ENCODE measurements at places on chromosomes 6 and 20.

DNA sequence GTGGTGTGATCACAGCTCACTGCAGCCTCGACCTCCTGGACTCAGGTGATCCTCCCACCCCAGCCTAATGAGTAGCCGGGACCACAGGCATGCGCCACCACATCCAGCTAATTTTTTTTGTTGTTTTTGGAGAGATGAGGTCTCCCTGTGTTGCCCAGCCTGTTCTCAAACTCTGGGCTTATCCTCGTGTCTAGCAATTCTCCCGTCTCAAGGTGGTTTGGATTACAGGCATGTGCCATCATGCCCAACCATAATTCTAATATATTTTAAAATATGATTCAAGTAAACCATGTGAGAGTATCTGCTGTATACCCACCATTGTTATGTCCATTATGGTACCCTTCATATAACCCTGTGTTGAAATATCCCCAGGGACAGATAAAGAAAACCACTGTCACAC, 60.3 kb upstream of the C20orf144 start:
- no peak for DNase-seq

- no peak for DNase-seq
These were observed 83.5 kb upstream of the PHACTR3 start for GRCh38 chr20:59520814-59521213.

DNA sequence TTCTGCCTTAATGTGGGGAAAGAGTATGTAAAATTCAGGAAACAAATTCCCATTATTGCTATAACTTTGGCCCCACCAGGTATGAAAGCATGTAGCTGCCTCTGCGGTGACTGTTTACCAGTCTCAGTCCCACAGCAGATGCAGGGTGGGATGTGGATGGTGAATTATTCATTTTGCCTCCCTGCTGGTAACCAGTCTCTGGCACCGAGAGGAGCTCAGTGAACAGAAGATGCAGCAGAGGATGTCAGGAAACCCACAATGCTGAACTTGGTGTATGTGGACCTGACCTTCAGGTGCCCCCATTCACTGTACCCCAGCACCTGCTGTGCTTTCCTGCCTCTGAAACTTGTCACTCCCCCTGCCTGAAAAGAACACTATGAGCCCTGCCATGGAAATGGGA, 8.8 kb upstream of the METTL24 start:
- DNase-seq = no peak

DNA sequence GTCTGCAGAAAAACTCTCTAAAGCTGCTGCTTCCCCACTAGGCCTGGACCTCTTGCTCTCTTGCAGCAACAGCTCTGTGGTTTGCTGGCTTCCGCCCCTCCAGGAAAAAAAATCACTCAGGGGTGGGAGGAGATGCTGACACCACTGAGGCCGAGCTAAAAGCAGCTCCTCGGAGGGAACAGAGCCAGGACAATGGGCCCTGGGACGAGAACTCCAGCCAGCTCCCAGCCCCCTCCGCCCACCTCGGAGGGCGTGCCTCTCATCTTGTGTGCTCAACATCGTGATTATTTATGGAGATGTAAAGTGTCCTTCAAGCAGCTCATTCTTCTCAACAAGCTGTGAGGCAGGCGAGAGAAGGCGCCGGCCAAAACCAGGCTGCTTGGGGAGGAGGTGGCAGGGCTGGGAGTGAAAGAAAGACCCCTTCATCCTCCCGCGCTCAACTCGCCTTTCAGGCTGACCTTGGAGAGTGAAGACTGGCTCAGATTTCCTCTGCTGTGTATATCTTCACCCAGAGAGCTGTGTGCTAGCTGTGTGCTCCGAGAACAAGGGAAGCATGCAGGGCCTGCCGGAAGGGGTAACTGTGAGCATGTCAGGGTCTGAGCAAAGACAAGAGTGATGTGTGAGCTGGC, 53.5 kb upstream of the LRFN2 start:
- no peak for DNase-seq

GRCh38 chr6:22222469-22222868, 74.4 kb downstream of the PRL start:
- DNase-seq = no peak

- DNase-seq = no peak
These were observed 204.5 kb downstream of the ISM1 start for GRCh38 chr20:13425381-13426135.

- no peak for DNase-seq
These were observed 581.0 kb upstream of the MAP3K7 start for GRCh38 chr6:91167846-91168245.

- no peak for DNase-seq
These were observed 150.9 kb downstream of the PREX1 start for GRCh38 chr20:48676795-48677460.

- no peak for DNase-seq
These were observed 11.8 kb upstream of the STXBP5 start for GRCh38 chr6:147192278-147192911.

- no peak for DNase-seq
These were observed 27.6 kb upstream of the FAM83C start for GRCh38 chr20:35319871-35320197.

GRCh38 chr20:52311209-52311794, 119.7 kb upstream of the ZFP64 start:
- DNase-seq = no peak

DNA sequence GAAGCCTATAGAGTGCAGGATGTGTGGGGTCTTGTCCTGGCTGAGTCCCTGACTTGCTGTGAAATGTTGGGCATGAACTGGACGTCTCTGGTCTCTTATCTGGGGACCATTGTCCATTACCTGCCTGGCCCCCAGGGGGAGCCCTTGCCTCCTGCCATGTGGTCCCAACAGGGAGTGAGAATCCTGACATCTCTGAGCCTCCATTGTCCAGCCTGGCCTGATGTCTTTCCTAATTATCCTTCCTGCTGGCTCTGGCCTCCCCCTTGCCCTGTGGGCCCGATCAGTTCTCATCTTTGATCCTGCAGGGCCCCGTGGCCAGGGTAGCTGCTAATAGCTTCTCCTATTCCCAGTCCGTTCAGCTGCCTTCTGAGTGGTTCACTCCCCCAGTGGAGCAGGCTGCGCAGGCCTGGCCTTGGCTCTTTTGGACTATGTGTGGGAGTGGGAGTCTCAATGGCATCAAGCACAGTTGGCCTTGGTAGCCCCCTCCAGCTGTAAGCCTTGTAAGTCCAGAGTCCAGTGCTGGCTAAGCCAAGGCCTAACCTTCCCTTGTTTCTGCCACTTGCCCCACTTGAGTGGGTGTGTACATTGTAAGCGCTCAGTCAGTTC, 77.9 kb upstream of the RALY start:
- DNase-seq = peak; percentile 49

DNA sequence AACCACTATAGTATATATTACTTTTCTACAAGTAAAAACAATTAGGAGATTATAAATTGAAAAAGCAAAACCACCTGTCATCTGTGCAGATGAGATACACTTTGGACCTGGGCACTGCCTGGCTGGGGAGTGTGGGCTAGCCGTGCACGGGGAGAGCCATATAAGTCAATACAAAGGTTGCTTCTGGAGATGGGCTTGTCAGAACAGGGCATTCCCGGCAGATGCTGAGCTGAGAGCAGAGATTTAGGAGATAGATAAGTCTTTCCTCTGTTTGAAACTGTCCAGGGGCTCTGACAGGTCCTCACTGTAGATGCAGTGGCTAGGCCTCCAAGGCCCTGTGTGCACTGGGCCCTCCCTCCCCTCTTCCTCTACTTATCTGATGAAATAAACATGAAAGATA, 34.5 kb downstream of the CD164 start:
- DNase-seq = no peak
